ENCODE measurements at places on chromosomes 7 and 10.

DNA sequence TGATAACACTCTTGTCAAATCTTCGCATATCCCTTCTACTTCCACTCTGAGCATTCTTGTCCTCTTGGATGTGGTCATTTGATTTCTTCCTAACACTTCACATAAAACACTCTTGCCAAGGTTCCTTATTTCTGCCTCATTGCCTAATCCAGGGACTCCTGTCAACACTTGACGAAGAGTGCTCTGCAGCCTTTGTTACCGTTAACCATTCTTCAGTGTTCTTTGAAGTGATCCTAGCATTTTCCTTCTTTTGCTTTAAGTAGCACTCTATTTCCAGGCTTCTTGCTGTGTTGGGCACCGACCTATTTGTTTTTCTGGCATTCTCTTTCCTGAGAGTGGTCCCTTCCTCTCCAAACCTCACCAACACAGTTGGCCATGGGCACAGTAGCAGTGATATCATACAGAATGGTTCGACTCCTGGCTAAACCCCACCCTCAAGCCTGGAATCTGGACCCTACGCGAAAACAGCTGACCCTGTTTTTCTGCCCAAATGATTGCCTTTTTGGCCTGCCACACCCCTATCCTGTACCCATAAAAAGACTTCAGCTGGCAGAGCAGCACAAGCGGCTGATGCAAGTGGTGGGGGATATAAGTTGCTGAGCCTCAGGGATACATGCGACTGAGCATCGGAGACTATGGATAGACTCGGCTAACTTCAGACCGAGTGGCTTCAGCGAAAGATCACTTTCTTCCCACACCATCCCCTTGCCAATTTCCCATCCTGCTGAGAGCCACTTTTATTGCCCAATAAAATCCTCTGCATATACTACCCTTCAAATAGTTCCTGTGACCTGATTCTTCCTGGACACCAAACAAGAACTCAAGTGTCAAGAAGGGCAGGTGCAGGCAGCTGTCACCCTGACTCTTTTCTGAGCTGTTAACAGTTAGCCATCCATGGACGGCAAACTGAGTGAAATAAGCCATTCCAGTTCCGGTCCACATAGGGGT, 820.6 kb downstream of the CCSER2 start:
- DNase-seq, result no peak

DNA sequence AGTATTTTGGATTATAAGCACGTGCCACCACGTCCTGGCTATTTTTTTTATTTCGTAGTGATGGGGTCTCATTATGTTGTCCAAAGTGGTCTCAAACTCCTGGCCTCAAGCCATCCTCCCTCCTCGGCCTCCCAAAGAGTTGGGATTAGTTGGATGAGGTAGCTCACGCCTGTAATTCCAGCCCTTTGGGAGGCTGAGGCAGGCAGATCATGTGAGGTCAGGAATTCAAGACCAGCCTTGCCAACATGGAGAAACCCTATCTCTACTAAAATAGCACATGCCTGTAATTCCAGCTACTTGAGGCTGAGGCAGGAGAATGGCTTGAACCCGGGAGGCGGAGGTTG, 21.8 kb upstream of the YWHAG start:
- no peak for DNase-seq

DNA sequence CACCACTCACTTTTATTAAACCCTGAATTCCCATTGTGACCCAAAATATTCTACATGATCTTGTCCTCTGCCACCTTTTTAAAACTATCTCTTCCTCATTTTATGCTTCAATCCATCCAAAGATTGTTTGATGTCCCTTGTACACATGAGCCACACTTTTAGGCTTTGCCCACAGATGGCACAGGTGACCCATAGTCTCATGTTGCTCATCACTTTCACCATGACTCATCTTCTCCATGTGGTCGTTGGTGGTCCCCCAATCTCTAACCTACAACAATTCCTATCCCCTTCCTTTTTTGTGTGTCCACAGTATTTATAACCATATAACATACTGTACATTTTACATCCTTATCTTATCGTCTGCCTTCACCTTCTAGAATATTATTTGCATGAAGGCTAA, 271.5 kb upstream of the ZWINT start:
- no peak for DNase-seq

DNA sequence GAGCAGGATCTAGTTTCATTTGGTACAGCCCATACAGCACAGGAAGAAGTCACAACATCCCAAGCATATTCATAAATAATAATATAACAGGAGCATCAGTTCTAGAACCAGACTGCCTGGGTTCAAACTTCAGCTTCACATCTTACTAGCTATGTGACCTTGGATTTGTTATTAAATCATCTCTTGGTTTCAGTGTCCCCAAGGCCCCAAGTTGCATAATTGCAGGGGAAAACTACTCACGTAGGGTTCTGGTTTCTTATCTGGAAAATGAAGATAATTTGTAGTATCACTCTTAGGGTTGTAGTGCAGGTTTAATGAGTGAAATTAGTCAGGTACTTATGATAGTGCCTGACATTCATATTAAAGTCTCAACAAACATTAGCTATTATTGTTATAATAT, 5.5 kb upstream of the IQUB start:
- no peak for DNase-seq

DNA sequence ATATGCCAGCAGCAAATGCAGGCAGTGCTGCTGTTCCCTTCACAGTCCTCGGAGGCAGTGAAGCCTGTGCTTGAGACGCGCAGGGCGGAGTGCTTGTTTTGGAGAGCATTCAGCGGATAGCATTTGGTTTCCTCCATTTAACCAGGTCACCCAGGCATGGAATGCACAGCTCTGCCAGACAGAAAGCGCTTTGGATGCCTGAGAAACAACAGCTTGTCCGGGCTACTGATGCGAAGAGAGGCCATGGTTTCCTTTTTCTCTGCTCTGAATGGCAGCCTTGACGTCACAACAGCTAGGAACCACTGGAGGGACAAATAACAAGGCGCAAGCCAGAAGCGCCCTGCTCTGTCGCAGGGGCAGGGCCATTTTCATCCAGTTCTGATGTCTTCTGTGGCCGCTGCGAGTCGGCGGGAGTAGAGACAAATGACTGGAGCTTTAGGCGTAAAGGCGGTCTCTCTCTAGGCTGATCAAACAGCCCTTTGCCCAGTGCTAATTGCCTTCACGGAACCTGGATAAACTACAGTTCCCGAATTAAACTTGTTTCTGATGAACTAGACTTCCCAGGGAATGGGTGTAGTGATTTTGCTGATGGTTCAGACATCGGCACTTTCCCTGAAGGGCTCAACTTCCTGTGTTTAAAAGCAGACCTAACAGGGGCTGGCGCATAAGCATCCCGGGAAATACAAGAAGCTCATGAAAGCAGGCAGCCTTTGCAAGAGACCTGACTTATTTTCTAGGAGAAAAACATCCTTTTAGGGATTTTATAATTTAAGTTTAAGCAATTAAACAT, 187.6 kb upstream of the KLF14 start:
- DNase-seq, result peak; percentile 55

- DNase-seq, result no peak
These were observed 36.3 kb downstream of the FOXL3 start for GRCh38 chr7:326273-326672.

DNA sequence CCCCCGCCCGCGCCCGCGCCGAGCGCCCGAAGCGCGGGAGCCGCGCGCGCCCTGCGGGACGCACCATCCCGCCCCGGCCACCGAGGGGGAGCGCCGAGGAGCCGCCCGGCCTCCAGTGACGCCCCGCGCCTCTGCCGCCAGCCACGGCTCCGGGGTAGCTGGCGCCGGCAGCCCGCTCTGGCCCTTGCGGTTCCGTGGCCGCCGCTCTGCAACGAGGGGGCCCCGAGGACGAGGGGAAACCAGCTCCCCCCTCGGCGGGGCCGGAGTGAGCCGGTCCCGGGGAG, at the start of gene PAXIP1:
Gene PAXIP1 (minus strand): TSS at position 33 of the 284 bp plus-strand sequence. CDS start 195 bp downstream, outside the sequence.
- DNase-seq, result no peak

- no peak for DNase-seq
These were observed 94.4 kb upstream of the KIF5B start for GRCh38 chr10:32150532-32151101.

DNA sequence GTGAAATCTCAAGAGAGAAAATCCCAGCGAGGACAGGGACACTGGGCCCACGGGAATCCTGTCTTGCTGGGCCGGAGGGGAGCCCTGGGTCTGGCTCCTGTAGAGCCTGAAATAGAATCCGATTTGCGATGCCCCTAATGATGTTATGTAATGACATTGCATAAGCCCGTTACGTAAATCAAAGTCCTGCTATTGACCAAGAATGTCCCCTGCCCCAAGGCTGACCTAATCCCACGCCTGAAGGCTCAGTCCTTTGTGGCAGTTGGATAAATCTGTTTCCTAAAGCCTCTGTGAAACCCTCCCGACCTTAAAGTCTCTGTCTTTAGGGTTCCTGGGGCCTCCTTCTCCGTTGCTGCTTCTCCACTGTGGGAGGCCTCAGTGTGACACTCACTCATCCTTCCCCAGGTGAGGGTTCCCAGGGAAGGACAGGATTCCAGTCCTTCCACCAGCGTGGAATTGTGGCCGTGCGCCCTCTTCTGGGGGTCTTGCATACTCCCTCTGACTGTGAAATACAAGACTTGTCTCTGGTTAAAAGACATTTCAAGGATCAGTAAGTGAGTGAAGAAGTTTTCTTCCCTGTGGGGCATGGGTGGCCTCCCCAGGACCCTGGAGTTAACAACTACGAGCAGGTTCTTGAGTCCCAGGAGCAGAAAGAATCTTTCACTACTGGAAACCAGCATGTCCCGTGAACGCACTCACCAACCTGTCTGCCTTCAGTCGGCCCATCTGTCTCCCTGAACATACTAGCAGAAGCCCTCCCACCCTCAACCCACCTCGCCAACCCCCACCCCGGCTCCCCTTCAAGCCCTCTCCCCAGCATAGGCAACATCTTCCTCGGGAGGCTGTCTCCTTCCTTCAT, 19.8 kb downstream of the ZNF467 start:
- no peak for DNase-seq

DNA sequence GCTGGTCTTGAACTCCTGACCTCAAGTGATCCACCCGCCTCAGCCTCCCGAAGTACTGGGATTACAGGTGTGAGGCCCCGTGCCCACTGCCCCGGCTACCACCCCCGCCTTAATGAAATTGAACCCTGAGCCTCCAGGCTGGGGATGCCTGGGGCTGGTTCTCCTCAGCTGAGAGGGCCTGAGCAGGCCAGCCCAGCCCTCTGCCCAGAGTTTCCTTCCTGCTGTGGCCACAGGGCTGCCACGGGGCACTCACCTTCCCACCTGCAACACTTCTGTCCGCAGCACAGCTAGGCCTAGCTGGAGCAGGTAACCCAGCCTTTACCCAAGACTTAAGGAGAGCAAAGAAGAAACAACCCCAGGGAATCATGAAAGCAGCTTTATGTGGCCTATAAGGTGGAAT, 78.1 kb upstream of the ANLN start:
- no peak for DNase-seq

- no peak for DNase-seq
These were observed 35.6 kb downstream of the ACADSB start for GRCh38 chr10:123044391-123044790.

Data from NCI-H2029 treated with DMSO at 0.1 percent for 48 hours (cell line).